ENCODE measurements at places on chromosomes 1 and 21. TPM values are rescaled to one million over a fixed set of nuclear protein-coding genes. Genes with fewer than 3 reads are reported as not detected.

GRCh38 chr1:64220241-64220640 lies 16.8 kb downstream of the UBE2U start:
- no peak for DNase-seq

The LCE3D gene
- total RNA-seq: not detected

- DNase-seq: no peak
These were observed 73.7 kb downstream of the KCNN3 start for GRCh38 chr1:154796303-154796892.

- no peak for DNase-seq
These were observed 40.9 kb downstream of the LRRC53 start for GRCh38 chr1:74471470-74471869.

The TGFB2 gene
- 4.6 TPM for total RNA-seq

The COG2 gene
- 43.2 TPM for total RNA-seq

The OR2L13 gene
- total RNA-seq: not detected

- peak; percentile 90 for DNase-seq
These were observed 847 bp upstream of the RORC start for GRCh38 chr1:151832318-151832980.

DNA sequence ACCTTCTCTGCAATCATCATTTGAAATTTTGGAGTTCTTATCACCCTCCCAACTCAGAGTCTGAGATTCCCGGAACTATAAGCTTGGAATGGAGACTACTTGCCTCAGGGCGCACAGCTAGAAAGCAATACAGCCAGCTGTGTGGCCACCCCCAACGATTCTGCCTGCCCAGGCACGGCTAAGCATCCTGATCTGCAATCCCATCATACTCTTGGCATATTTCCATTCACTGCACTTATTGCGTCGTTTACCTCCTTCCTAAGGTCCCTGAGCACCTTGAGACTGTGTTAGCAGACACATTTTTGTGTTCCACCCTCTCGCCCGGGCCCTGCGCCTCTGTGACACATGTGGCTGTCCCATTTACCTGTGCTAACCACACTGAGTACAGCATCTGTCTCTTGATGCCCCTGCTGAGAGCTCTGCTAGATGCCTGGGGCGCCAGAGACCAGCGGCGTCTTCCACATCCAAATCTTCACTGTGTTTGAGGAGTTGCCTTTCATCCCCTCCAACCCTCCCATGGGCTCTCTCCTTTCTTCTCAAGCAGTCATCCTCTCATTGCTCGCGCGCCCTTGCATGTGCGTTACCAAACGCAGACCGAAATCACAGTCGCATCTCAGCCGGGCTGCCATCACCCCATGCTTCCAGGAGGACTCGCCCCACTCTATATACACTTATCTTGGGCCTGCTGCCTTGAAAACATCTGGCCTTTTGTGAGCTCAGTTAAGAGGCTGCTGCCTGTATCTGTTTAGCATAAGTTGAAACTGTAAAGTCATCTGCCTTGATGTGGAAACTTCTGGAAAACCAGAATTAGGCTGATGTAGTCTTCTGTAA lies 3.5 kb upstream of the CLDN19 start:
- DNase-seq: peak; percentile 21

DNA sequence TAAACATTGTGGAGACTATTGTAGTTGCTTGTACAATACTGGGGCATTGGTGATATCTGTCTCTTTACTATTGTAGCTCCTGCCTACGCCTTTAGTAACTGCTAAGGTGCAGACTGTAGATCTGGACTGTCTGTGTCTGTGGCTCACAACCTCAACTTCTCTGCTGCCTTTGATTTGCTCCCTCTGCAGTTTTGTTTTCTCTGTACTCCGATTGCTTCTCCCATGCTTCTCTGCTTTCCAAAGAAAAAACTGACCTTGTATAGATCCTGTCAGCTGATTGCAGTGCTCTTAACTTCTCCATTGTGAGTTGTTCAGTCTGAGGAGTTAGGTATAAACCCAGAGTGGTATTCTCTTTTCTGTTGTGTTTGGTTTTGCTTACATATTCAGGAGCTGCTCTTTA lies 15.3 kb downstream of the MAGI3 start:
- DNase-seq: no peak

- no peak for DNase-seq
These were observed 131.6 kb downstream of the AJAP1 start for GRCh38 chr1:4786055-4786454.

GRCh38 chr21:31317688-31318087 lies 26.4 kb downstream of the TIAM1 start:
- DNase-seq: no peak

- DNase-seq: no peak
These were observed 35.5 kb downstream of the HSD3B1 start for GRCh38 chr1:119542492-119542946.

The SLAMF6 gene
- total RNA-seq: 0.62 TPM

DNA sequence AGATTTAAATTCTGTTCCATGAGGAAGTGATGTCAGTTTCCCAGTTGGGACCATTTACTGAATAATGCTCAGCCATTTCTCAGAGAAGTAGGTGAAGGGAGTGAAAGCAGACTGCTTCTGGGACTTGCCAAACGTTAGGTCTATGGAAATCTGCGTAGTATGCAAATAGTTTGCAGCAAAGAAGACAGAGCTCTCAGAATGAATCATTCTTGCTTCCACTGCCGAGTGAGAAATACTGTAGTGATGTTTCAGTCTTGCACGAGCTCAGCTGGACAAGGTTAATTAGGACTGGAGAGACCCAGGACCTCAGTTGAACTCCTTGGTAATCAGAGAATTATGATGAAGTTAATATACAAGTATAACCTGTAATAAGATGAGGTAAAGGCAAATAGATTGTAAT lies 317.7 kb upstream of the DAB1 start:
- no peak for DNase-seq

DNA sequence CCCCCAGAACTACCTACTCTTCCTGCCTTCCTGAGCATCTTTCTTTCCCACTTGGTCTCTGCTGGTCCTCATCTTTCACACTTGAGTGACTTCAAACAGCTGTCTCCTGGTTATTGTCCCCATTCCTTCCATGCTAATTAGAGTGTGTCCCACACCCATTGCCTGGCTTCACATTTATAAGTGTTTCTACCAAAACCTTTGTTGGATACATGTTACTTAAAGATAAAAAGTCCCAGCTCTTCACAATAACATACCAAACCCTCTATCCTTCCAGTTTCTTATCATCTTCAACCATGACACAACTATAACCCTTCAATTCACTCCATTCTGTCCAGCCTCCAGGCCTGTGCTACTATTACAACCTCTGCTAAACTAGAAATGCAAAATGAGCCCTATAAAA lies 41.0 kb downstream of the VCAM1 start:
- DNase-seq: no peak

The LORICRIN gene
- not detected for total RNA-seq

GRCh38 chr1:81780705-81781454 lies 19.9 kb upstream of the ADGRL2 start:
- DNase-seq: no peak

DNA sequence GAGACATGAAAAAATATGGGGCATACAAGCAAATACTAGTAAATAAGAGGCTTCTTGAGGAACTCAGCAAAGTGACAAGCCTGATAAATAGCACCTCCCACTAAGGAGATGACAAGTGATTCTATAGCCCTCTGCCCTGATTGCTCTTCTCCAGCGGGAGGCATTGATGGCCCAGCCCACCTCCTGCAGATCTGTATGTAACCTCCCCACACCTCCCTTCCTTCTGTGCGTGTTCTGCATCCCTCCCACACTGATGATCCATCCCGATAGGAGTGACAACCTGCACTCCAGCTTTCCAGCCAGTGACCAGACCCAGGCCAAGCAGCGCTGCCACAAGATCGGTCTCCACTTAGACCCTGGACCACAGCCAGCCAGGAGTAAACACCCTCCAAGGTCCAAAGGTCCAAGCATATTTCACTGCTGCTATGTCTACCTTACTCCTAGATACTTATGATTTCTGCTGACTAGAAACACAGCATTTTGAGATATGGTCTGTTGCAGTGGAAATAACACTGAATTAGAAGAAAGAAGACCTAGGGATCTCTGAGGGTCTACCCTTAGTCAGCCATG lies 176.1 kb downstream of the BRINP2 start:
- no peak for DNase-seq

The BTBD8 gene
- total RNA-seq: 4.4 TPM

DNA sequence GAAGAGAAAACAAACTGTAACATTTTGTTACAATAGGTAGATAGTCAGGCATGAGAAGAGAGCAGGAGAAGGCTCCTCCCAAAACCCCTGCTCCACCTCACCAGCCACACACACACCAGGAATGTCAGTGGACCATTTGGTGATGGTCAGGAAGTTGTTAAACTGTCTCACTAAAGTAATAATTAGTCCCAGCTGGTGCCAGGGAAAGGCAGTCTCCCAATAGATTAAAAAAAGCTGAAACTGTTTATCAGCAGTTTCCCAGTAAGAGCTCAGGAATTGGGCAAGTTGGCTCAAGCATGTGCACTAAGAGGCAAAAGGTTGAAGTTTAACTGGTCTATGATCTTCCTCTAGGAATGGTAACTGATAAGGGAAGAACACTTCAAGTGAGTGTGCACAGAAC lies 249.6 kb downstream of the COL11A1 start:
- DNase-seq: no peak

The RXFP4 gene
- total RNA-seq: not detected

The LRRC3 gene
- total RNA-seq: 1.1 TPM

The OR2T34 gene
- total RNA-seq: not detected

GRCh38 chr1:70518106-70518505 lies 107.0 kb downstream of the CTH start:
- DNase-seq: no peak

GRCh38 chr1:40599926-40600325 lies 65.6 kb downstream of the RIMS3 start:
- no peak for DNase-seq

- DNase-seq: no peak
These were observed 25.7 kb downstream of the ANGPTL7 start for GRCh38 chr1:11214698-11215380.
